ENCODE measurements at places on chromosomes 1 and 21. TPM values are rescaled to one million over a fixed set of nuclear protein-coding genes. Genes with fewer than 3 reads are reported as not detected.

- no peak for DNase-seq
Observed at GRCh38 chr1:63590166-63590560, 3.0 kb upstream of the PGM1 start.

GRCh38 chr1:38953433-38953860 lies 11.8 kb upstream of the RHBDL2 start:
- DNase-seq, result no peak

- DNase-seq, result no peak
Observed at GRCh38 chr1:195482137-195482536, 1126.1 kb downstream of the KCNT2 start.

DNA sequence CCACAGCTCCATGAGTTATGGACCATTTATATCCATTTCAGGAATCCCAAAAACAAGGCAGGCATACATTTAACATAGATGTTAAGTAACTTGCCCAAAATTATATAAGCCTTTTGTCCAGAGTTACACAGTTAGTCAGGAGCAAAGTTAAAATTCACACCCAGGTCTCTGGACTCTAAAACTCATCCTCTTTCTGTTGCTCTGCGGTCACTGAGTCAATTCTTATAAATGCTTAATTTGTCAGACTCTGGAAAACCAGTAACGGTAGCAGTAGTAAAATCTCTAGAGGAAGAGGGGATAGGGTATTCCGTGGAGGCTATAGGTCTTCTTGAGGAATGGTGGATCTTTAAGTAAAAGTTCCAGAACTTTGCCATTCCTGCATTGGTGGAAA lies 223.6 kb upstream of the JUN start:
- no peak for DNase-seq

- no peak for DNase-seq
Observed at GRCh38 chr1:155009221-155009711, 6.7 kb downstream of the ZBTB7B start.

The NBPF10 gene
- 1.2 TPM for total RNA-seq

The TNFRSF25 gene
- total RNA-seq, result 18.0 TPM

GRCh38 chr1:229273507-229274232 lies 2.8 kb downstream of the RAB4A start:
- no peak for DNase-seq

- no peak for DNase-seq
Observed at GRCh38 chr1:234647245-234647644, 37.3 kb upstream of the IRF2BP2 start.

The TBX15 gene
- total RNA-seq, result 1.8 TPM

GRCh38 chr1:110125810-110126209 lies 13.6 kb downstream of the UBL4B start:
- no peak for DNase-seq

GRCh38 chr1:74790453-74790852 lies 57.5 kb downstream of the TYW3 start:
- DNase-seq, result no peak

- DNase-seq, result no peak
Observed at GRCh38 chr1:165168467-165168866, 188.0 kb downstream of the LMX1A start.

The NBPF6 gene
- total RNA-seq, result not detected

- DNase-seq, result no peak
Observed at GRCh38 chr1:101284021-101284420, 47.2 kb downstream of the S1PR1 start.

The ADORA1 gene
- 2.0 TPM for total RNA-seq

- no peak for DNase-seq
Observed at GRCh38 chr1:153394391-153394790, 3.5 kb upstream of the S100A8 start.

DNA sequence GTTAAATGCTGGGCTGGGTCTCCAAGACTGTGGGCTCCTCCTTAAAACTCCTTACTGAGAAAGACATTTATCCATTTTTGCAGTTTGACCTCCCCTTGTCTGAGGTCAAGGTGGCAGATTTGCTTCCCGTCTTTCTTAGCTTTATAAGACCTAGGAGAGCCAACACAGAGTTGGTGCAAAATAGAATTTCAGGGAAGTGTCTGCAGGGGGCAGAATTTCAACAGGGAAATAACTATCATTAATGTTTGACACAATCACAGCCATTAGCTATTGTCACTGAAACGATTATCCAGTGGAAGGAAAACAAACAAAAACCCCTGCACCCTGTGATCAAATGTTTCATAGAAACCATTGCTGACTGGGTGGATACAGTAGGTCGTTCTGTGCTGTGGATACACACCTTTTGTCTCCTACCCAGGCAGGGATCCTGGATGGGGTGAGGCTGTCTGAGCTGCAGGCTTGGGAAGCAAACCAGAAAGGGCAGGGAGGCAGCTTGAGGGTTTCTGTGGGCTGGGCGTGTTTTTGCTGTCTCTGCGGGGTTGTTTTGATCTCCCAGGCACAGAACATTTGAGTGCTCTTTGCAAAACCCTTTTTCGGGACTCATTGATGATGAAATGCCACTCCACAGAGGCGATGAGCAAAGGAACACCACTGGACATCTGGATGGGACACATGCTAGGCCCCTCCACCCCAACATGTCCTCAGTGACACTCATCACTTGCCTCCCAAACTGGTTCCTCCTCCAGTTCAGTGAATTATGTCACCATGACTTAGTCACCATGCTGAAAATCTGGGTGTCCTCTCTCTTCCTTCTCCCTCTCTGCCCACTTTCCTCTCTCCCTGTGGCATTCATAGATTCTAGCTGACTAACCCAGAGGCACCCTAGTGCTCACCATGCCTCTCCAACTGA lies 94.2 kb upstream of the SERBP1 start:
- DNase-seq, result no peak

DNA sequence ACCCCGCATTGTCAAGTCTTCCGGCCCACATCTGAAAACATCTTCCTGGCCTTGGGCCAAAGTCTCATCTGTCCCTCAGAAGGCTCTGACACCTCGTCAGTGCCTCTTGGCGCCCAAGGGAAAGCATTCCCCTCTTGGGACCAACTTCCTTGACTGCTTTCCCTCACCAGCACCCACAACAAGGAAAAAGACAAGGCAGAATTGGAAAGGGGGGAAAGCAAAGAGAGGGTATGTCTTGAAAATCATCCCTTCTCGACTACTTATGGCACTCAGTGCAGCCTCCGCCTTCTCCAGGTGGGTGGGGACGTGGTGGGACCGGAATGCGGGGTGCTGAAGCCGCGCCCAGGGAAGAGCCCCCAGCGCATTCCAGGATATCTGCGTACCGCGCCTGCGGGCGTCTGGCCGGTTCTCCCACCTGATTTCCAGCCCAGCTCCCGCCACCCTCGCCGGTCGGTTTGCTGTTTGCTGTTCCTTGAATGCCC lies 554 bp upstream of the SLC39A1 start:
- DNase-seq, result no peak

DNA sequence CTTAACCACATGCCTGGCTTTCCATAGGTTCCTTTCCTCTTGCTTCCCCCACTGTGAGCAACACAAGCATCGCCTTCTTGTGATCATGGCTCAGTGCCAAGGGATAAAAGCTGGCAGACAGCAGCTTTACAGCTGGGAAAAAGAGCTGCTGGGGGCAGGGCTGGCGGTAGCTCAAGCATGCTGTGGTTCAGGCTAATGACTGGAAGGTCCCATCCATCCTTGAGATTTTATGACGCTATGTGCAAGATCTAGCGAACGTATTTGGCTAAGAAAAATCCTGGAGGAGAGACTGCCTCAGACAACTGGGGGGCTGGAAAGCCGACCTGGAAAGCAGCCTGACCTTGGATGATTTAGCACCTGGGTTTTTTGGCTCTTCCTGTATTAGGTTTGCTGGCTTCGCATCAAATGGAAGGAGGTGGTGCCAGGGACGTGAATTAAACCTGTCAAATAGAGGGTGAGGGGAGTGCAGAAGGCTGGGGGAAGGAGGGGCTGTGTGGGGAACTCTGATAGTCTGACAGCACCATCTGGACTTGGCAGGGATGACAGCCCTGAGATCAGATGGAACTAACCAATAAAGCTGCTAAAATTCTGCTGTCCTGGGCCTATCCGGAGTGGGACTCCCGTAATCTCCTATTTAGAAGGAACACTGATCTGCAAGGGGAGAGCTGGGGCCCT lies 34.8 kb downstream of the ZMYND12 start:
- DNase-seq, result no peak

The PPIAL4G gene
- not detected for total RNA-seq

DNA sequence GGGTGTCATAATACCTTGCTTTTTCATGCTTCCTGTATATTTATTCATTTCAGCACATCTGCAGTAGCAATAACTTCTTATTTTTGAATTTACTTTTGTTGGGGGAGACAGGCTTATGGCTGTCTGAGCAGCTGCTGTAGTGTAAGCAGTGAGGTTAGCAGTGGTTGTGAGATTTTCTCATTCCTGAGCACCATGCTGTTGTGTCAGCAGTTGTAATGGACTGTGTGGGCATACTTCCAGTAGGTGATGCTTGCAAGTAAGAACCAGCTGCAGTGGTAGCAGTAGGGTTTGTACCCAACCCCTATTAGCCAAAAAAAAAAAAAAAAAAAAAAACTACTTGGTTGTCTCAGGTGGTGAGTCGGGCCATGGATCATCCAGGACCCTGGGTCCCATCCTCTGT lies 311.6 kb downstream of the NUF2 start:
- no peak for DNase-seq

DNA sequence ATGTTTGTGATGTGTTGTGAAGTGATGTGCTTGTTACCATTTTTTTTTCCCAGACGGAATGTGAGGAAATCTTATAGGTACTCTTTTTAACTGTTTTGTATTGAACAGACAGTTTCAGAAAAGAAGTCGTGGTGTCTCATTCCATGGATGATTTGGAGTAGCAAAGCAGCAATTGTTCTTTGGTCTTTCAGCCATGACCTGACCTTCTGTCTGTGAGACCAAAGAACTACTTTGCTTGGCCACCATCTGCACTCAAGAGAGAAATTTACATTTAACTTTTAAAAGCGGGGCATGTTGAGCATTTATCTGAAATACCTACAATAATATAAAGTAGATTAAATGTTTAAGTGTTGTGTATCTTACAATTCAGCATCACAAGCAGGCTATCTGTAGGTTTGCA lies 90.2 kb downstream of the SDCCAG8 start:
- no peak for DNase-seq

- DNase-seq, result no peak
Observed at GRCh38 chr21:45805321-45805720, 161.8 kb downstream of the PCBP3 start.

GRCh38 chr21:45525910-45526306 lies 16.3 kb downstream of the SLC19A1 start:
- DNase-seq, result no peak

The DMBX1 gene
- not detected for total RNA-seq

- DNase-seq, result no peak
Observed at GRCh38 chr21:38989379-38989744, 183.6 kb downstream of the ETS2 start.

DNA sequence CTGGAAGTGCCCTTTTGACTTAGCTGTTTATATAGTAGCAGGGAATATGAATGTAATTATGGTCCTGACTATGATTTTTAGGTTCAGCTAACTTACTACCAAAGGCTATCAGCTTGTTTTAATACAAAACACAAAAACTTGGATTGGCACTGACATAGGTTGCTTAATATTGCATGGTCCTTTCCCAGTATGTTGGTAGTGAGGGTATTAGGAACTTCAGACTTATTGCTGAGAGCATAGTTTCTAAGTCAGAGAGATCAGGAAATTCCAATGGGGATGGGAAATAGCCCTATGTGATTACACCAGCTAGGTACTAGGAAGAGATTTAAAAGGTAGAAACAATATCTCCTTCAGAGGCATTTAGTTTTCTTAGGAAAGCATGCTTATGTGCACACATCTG lies 7.7 kb downstream of the ARID1A start:
- DNase-seq, result no peak

GRCh38 chr1:44212355-44213221 lies 683 bp upstream of the DMAP1 start:
- DNase-seq, result no peak

The TAL1 gene
- total RNA-seq, result 13.9 TPM

DNA sequence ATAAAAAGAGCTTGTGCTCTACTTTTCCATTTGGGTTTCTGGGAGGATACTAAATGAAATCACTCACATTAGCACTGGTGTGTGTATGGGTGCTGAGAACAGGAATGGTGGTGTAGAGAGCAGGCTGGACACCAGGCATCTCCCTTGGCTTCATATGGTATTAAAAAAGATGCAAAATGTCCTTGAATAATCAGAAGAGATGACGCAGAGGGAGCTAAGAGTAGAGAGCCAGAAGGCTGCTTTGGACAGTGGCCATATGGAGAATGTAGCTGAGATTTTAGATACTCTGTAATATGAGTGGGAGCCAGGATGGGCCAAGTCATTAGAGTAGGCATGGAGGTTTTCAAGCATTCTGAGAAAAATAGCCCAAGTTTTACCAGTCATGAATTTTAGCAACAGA lies 112.3 kb upstream of the ZRANB2 start:
- no peak for DNase-seq

GRCh38 chr1:66585002-66585401 lies 51.0 kb downstream of the SGIP1 start:
- no peak for DNase-seq

DNA sequence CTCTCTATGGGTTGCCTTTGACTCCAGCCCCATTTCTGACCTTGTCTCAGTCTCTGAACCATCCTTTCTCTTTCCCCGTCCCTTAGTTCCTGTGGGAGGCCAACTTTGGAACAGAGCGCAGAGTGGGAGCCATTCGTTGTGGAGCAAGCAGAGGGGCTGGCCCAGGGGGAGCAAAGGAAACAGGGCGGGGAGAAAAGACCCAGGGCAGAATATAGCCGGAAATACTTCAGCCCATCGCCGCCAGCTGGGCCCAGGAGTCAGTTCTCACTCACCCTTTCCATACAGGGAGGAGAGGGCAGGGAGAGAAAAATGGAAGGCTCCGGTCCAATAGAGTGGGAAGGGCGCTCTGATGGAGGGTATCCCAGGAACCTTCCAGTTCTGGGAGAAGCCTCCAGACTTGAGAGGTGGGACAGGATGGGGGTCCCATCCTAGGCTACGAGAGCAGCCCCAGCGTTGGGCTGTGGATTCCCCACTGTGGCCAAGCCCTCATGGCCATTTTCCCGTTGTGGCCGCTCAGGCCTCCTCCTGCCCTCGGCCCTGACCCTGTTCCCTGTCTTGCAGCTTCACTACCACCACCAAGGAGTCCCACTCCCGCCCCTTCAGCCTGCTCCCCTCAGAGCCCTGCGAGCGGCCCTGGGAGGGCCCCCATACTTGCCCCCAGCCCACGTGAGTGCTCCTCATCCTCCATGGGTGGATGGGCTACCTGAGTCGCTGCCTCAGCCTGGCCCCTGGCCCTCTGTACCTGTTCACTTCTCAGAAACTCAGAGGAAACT lies 10.9 kb downstream of the PEAR1 start:
- no peak for DNase-seq

GRCh38 chr1:167718914-167719691 lies 2.7 kb upstream of the MPZL1 start:
- DNase-seq, result no peak

DNA sequence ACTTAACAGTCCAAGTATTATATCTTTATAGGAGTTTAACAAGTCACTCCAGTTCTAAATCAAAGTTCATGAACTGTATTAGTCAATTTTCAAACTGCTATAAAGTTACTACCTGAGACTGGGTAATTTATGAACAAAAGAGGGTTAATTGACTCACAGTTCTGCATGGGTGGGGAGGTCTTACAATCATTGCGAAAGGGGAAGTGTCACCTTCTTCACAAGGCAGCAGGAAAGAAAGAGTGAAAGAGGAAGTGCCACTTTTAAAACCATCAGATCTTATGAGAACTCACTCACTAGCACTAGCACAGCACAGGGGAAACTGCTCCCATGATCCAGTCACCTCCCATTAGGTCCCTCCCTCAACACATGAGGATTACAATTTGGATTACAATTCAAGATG lies 70.0 kb downstream of the CLCA4 start:
- no peak for DNase-seq

The MFAP2 gene
- 26.3 TPM for total RNA-seq

GRCh38 chr1:84912726-84913554 lies 19.9 kb upstream of the LPAR3 start:
- no peak for DNase-seq

All from ascending aorta (tissue), 2 donors.